HuH-7 (cell line): ENCODE measurements at places on chromosomes 6 and 20.

GRCh38 chr6:105099371-105099770, 80.4 kb downstream of the POPDC3 start:
- no peak for DNase-seq

DNA sequence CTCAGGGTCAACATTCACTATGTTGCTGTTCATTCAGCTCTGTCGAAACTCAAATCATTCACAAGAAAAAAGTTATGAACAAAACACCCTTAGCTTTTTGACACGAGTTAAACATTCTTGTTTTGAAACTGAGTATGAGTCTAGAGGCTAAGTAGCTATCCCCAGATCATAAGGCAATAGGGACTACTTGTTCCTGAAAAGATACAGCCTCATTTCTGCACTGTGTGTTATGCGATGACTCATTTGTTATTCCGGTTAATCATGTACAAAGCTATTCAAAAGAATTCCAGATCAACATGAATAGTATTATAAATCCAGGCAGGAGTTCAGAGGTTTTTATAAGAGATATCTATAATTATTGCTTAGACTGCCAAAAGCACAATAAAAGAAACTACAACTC, 908.0 kb downstream of the QKI start:
- no peak for DNase-seq

- no peak for DNase-seq
These were observed 14.2 kb downstream of the E2F3 start for GRCh38 chr6:20415712-20416454.

- no peak for DNase-seq
These were observed 39.1 kb downstream of the VGLL2 start for GRCh38 chr6:117304446-117304845.

DNA sequence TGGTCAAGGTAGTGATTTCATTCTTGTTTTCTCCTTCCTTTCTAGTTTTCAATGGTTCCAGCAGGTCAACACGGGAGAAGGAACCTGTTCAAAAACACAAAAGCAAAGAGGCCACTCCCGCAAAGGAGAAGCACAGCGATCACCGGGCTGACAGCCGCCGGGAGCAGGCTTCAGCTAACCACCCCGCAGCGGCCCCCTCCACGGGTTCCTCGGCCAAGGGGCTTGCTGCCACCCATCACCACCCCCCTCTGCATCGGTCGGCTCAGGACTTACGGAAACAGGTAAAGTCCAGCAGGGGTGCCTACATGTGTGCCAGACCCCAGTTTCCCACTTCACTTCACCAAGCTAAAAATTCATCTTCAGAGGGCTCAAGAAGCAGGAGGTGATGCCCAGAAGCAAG, 175.6 kb downstream of the DTNBP1 start:
- no peak for DNase-seq

DNA sequence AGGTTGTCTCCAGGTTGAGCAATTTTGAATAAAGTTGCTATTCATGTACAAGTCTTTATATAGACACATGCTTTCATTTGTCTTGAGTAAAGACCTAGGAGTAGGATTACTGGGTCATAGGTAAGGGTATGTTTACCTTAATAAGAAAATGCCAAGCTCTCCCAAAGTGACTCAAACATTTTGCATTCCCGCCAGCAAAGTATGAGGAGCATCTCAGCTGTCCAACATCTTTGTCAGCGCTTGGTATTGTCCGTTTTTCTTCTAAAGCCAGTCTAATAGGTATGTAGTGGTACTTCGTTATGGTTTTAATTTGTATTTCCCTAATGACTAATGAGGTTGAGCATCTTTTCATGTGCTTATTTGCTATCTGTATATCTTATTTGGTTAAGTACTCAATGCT, 67.2 kb downstream of the MAP3K5 start:
- no peak for DNase-seq

GRCh38 chr6:20808439-20808838, 274.2 kb downstream of the CDKAL1 start:
- DNase-seq: no peak

- DNase-seq: no peak
These were observed 29.0 kb downstream of the HNF4A start for GRCh38 chr20:44384423-44385027.

GRCh38 chr20:16580147-16580546, 6.9 kb upstream of the KIF16B start:
- DNase-seq: no peak

GRCh38 chr6:169692516-169692915, 9.3 kb downstream of the WDR27 start:
- DNase-seq: no peak

- no peak for DNase-seq
These were observed 48.2 kb downstream of the PDYN start for GRCh38 chr20:1945660-1946059.

- DNase-seq: peak; percentile 92
These were observed 19.8 kb upstream of the SCP2D1 start for GRCh38 chr20:18793625-18794427.

- no peak for DNase-seq
These were observed 105.7 kb downstream of the IRF4 start for GRCh38 chr6:497258-497657.

DNA sequence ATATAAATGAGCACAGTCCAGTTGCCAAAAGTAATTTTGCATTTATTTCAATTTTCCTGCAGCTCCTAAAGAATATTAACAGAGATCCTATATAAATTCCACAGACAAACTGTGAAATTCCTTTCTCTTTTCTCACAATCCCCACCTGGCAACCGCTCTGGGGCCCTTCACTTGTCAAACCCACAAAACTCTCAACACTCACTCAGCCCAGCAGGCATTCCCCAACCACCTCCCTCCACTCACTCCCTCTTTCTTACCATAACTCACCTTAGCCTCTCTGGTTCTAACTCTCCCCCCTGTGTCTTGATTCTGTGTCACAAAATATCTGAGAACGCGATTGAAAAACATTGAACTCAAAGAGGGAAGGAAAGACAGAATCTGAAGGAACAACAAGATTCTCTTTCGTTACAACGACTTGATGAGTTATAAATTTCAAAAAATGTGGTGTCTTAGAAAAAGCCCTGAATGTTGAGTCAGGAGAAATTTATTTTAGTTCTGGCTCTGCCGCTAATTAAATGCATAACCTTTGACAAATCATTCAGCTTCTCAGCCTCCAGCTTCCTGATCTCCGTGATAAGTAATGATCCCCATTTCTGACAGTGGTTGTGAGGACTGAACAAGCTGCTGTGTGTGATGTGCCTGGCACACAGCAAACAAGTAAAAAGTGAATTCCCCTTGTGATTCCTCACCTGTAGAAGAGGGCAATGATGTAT, 87.9 kb downstream of the UNC5CL start:
- DNase-seq: no peak

GRCh38 chr6:19309661-19310060, 527.5 kb upstream of the ID4 start:
- DNase-seq: no peak

- no peak for DNase-seq
These were observed 25.9 kb upstream of the EFHC1 start for GRCh38 chr6:52394251-52394666.

GRCh38 chr6:131103296-131103695, 32.0 kb upstream of the AKAP7 start:
- no peak for DNase-seq

DNA sequence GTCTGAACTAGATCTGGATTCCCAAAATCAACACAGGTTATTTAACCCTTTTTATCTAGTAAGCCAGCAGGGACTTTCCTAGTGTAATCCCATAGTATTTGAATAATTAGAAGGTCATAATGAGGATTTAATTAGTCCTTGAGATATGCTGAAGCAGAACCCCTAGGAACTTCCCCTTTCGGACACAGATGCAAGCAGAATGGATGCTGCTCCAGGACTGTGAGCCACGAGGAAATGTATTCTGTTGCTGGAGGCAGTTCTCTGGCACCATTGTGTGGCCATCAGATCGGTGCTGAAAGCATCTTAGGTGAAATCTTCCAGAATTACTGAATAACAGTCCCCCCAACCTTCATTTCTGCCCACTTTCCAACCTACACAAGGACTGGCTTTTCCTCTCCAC, 206.9 kb downstream of the TMEM242 start:
- no peak for DNase-seq

- no peak for DNase-seq
These were observed 110.8 kb downstream of the TRIM27 start for GRCh38 chr6:28812778-28813569.

DNA sequence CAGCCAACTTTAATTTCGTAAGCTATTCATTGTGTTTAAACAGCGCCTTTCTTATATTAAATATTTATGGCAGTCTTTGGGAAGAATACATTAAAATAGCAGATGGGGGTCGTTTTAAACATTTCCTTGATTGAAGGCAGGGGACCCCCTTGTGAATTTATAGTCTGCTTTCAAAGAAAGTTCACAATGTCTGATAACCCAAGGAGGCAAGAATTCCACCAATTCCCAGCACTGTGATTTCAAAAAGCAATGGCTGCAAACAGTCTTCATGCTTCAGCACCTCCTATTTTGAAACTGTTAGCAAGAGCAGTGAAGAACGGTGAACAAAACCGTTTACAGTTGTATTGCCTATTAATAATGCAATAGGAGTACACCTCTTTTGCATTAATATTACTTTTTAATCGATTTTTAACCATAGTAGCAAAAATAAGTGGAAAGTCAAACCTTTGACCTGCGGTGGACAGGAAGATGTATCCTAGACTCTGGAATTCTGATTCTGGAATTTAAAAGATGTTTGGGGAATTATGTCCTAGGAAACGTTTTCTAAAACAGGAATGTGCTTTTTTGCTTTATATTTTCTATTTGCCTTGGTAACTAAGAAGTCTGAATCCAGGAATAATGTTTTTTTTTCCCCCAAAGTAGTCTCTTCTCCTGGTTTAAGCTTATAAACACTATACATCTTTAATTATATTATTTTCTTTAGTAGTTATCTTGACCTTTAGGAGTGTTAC, 393.0 kb downstream of the CDKAL1 start:
- no peak for DNase-seq

DNA sequence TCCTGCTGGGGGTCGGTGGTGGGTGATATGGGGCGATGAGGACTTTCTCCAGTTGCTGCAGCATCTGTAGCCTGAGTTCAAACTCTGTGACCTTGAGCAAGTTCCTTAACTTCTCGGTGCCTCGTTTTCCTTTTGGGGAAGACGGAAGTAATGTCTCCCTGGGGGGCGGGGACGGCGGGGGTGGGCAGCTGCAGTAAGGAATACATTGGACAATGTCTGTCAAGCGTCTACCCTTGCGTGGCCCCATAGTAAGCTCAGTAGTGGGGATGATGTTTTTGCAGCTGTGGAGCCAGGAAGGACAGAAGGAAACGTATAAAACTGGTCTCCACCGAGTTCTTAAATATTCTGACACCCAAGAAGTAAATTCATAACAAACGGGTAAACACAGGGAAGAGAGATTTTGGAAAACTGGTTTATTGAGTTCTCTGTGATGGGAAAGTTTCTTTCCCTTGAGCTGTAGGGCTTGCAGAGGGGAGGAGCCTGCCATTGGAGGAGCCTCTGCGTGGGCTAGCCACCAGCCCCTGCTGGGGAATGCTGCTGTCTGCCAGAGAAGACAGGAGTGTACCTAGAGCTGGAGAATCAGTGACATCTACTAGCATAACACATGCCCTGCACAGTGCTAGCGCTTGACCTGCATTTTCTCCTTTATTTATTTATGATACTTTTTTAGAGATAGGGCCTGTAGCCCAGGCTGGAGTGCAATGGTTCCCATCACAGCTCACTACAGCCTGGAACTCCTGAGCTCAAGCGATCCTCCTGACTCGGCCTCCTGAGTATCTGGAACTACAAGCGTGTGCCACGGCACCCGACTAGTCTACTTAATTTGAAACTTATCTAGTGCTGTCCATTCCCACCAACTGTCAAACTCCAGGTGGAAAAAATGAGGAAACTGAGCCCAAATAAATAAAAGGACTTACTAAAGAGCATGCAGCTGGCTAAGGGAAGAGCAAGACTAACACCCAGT, 1.2 kb upstream of the ACSS1 start:
- peak; percentile 61 for DNase-seq

GRCh38 chr20:19738951-19739350, 19.1 kb upstream of the RIN2 start:
- no peak for DNase-seq

DNA sequence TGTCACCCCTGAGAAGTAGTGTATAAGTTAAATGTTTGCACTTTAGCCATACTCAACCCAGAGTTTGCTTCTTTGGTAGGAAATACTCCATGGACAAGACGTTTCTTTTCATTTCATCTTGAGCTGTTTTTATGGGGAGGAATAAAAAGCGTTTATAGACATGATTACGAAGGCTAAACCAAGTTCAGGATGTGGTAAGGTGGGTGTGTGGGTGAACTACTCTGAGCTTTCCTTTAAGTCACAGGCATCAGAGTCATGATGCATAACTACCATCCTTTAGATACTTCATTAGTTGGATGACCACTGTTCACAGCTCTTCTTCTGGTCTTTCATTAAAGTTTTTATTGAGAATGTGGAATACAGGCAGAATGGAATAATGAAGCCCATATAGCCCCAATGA, 48.9 kb downstream of the EBF4 start:
- DNase-seq: no peak

DNA sequence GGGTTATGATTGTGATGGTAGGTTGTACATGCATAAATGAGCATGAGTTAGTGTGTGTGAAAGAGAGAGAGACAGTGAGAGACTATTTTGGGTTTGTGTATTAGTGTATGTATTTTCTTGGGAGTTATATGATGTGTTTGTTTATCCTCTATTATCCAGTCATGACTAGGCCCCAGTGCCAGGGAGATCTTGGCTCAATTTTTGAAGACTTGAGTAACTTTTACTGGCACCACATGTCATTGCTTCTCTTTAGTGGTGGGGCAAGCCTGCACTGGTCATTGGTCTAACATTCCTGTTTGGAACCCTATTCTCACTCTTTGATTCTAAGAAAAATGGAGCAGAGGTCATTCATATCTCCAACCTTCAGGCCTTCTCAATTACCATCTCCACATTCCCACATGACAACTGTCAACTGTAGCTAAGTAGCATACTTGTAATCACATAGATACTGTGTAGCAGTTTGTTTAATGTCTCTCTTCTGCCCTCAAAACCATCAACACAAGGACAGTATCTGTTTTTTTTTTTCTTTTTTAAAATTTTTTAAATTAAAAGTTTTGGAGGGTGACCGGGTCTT, 8.8 kb downstream of the L3MBTL1 start:
- no peak for DNase-seq

DNA sequence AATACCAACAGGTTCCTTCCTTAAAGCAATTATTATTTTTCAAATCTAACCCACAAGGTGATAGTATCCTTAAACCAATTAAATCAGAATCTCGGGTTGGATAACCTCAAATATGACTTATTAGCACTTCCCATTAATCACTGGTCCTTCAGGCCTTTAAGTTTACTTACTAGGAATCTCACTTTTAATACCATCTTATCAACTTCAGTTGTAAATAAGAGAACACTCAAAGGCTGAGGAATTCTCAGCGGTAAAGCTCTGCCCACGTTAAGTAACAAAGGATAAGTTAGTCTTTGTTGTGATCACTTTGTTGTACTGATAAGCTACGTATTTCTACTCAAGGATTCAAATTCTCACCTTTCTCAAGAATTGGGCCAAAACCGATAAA, 82.0 kb downstream of the OR2B2 start:
- no peak for DNase-seq

DNA sequence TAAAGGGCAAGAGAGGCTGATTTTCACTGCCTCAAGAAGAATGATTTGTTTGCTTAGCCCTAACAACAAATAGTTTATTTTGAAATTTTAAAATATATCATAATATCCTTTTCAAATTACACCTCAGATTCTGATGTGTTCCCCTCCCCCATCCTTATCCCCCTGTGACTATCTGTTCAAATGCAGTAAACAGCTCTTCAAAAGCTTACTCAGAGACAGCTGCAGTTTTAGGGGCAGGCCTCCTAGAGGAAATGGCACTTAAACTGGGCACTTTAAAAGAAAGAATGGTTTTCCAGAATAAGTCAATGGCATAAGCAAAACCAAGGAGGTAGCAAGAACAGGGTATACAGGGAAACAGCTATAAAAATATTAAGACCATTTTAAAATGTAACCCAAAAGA, 118.6 kb upstream of the UST start:
- no peak for DNase-seq
